Stromal cell of bone marrow (primary cell): ENCODE measurements at places on chromosomes 7 and 10.

GRCh38 chr7:140714331-140715040, 18.0 kb downstream of the NDUFB2 start:
- DNase-seq, result no peak

- DNase-seq, result no peak
Measured at GRCh38 chr7:108384716-108385483, 71.3 kb downstream of the NRCAM start.

GRCh38 chr10:95485056-95485844, 75.9 kb downstream of the SORBS1 start:
- no peak for DNase-seq

DNA sequence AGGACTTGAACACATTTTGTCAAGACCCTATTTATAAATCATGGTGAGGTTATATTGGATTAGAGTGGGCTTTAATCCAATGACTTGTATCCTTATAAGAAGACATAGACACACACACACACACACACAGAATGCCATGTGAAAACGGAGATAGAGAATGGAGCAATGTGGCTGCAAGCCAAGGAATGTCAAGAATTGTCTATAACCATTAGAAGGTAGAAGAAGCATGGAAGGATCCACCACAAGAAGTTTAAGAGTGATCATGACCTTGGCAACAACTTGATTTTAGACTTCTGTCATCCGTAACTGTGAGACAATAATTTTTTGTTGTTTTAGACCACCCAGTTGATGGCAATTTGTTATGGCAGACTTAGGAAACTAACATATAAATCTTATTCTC, 514.2 kb downstream of the TFEC start:
- no peak for DNase-seq

GRCh38 chr7:114409750-114410149, 4.9 kb upstream of the FOXP2 start:
- peak; percentile 39 for DNase-seq

GRCh38 chr10:132158122-132158741, 28.5 kb upstream of the DPYSL4 start:
- no peak for DNase-seq

DNA sequence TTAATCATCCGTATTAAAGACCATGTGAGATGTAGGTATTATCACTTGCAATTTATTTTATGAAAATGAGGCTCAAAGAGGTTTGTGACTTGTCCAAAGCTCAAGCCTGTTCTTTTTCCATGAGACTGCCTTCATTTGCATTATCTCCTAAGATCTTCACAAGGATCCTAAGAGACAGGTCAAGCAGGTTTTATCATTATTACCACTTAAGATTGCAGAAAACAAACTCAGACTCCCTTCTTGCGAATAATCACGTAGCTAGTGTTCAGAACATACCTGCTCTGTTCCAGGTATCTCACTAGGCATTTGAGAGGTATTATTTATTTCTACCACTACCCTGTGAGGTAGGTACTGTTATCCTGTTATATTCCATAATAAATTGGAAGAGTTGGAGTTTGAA, 64.8 kb downstream of the ZNRF2 start:
- DNase-seq, result no peak

- no peak for DNase-seq
Measured at GRCh38 chr10:22466763-22467334, 121.6 kb downstream of the SPAG6 start.

GRCh38 chr7:125661677-125662076, 732.1 kb upstream of the POT1 start:
- DNase-seq, result no peak

- no peak for DNase-seq
Measured at GRCh38 chr10:24255881-24256311, 47.0 kb downstream of the KIAA1217 start.

DNA sequence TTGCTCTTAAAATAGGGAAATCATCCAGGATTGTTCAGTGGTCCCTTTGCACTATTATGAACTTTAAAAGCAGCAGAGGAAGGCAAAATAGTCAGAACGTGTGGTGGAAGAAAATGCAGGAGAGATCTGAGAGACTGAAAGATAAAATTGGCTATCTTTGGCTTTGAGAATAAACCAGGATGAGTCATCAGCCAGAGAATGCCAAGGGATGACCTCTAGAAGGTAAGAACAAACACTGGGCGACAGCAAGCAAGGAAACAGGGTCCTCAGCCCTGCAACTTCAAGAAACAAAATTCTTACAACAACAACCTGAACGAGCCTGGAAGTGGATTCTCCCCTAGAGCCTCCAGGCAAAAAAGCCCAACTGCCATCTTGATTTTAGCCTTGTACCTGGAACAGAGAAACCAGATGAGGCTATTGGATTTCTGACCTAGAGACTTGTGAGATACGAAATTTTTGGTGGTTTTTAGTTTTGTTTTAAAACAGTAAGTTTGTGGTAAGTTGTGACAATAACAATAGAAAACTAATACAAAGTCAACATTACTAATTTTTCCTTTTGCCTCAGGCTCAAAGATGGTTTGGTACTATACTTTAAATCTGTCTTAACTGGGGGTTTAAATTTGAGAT, 130.2 kb upstream of the CNTNAP2 start:
- no peak for DNase-seq
